ENCODE measurements at places on chromosomes 5 and 9.
A peak's percentile ranks its signal among the peaks of the same experiment; 100 is the strongest.

GRCh38 chr5:167916261-167916691, 375.2 kb upstream of the WWC1 start:
- no peak for DNase-seq

GRCh38 chr9:87569518-87569917, 71.9 kb downstream of the DAPK1 start:
- DNase-seq, result no peak

DNA sequence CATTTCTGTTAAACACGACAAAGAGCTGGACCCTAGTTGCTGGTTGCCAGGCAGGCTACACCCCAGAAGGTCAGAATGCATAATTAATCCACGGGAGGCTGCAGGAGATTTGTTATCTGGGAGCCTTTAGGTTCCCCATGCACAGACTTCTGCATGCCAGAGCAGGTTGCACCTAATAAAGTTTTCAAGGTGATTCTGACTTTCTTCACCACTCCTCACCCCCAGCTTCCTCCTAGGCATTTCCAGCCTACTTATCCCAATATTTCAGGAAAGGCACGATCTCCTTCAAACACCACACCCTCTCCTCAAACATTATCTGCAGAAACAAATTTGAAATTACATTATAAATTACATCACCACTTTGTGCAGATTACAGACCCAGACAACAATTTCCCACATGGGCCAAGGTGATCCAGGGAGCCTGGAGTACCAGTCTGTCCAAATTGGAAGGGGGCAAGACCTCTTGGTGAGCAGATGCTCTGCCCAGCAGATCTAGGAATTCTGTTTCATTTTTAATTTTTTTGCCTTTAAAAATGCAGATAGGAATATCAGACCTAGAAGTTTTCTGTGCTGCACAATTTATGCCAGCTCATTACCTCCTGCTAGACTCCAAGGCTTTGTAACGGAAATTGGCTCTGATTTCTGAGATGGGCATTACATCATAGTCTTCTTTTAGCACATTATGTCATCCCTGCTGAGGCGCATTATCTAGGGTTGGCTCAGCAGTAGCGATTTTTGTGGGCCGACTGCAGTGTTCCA, 363.4 kb upstream of the SLC30A5 start:
- DNase-seq, result no peak

DNA sequence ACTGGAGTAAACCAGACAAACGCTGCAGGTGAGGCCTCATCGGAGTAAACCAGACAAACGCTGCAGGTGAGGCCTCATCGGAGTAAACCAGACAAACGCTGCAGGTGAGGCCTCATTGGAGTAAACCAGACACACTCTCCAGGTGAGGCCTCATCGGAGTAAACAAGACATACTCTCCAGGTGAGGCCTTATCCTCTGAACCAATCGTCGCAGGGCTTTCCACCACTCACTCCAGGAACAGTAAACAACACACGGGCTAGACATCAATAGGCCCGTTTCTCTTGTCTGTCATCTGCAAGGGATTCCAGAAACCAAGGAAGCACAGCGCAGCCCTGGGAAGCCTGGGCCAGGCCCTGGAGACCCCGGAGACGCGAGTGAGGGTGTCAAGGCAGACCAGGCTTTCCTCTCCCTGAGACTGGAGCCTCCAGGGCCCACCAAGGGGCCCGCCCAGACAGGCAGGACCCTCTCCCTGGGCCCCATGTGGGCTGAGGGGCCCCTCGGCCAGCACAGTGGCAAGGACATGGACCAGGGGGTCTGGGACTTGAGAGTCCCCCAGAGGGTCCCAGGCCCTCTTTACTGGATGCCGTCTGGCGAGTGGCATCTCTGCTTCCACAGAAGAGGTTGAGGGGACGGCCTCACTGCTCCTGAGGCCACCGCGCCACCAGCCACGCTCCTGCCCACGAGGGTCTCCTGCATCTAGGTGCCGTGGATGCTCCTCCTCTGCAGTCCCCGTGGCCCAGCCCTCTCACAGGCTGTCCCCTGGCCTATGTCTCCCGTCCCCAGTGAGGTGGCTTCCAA, 26.4 kb upstream of the NSMF start:
- no peak for DNase-seq

GRCh38 chr5:131441184-131441583, 177.3 kb downstream of the CDC42SE2 start:
- no peak for DNase-seq

DNA sequence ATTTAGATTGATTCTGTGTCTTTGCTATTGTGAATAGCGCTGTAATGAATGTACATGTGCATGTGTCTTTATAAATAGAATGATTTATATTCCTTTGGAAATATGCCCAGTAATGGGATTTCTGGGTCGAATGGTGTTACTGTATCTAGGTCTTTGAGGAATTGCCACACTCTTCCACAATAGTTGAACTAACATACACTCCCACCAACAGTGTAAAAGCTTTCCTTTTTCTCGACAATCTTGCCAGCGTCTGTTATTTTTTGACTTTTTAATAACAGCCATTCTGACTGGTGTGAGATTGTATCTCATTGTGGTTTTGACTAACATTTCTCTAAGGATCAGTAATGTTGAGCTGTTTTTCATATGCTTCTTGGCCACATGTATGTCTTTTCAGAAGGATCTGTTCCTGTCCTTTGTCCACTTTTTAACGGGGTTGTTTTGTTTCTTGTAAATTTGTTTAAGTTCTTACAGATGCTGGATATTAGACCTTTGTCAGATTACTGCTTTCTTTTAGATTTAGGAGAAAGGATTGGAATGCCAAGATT, 125.0 kb upstream of the NR5A1 start:
- no peak for DNase-seq

- peak; percentile 24 for DNase-seq
These were observed 268.2 kb downstream of the MAST4 start for GRCh38 chr5:66864240-66864884.

GRCh38 chr5:75367401-75367800, 30.4 kb downstream of the HMGCR start:
- no peak for DNase-seq

- no peak for DNase-seq
These were observed at the start of gene PLPPR1 for GRCh38 chr9:101028346-101029314. Gene PLPPR1, plus strand, starts transcription at chr9:101028727.

DNA sequence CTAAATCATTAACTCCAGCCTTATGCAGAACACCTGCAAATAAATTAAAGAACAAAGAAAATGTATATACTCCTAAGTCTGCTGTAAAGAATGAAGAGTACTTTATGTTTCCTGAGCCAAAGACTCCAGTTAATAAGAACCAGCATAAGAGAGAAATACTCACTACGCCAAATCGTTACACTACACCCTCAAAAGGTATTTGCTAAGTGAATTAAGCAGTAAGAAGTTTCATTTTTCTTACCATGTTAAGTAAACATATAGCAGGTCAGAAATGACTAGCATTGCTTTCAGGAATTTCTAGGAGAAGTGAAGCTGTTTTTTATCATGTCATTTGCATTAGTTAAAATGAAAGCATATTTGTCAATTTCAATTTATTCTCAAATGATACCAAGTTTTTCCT, 92.7 kb downstream of the MELK start:
- DNase-seq, result no peak

DNA sequence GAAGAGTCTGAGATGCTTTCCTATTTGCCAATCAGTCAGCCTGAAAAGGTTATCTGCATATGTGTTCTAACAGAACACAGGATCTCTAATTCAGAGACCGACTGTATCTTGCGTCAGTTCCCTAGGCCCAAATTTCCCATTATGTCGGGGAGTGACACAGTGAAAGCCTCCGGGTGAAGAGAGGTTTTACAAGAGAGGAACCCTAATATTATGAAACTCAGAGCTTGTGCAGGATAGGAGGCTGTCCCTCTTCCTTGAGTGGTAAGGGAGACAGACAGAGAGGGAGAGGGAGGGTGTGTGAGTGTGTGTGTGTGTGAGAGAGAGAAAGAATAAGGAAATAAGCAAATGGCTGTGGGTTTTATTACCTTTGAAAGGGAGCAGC, 1.9 kb downstream of the CD14 start:
- no peak for DNase-seq

GRCh38 chr5:169880012-169880663, 100.2 kb downstream of the INSYN2B start:
- DNase-seq, result no peak

GRCh38 chr9:134365791-134366222, 39.6 kb downstream of the RXRA start:
- DNase-seq, result no peak

- DNase-seq, result no peak
These were observed 182.1 kb downstream of the SNCAIP start for GRCh38 chr5:122494109-122494508.

DNA sequence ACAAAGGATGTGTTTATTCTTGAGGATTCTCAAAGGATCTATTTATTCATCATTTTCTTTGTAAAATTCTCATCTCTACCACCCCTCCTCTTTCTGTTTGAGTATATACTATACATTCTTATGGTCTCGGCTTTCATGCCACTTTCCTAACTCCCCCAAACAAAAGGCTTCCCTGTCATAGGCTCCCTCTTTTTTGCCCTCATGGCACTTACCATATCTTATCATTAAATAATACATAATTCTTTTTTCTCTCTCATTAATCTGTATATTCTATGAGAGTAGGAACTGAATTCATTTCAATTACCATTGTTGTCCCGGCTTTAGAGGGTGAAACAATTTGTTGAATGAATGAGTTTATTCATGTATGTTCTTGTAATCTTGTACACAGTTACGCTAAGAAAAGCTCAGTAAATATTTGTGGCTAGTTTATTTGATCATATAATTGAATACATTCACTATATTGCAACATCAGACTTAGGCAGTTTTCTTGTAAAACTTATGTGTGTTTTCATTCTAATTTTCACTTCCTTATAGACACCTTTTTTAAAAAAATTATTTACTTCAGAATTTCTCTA, 254.6 kb downstream of the EDIL3 start:
- no peak for DNase-seq

DNA sequence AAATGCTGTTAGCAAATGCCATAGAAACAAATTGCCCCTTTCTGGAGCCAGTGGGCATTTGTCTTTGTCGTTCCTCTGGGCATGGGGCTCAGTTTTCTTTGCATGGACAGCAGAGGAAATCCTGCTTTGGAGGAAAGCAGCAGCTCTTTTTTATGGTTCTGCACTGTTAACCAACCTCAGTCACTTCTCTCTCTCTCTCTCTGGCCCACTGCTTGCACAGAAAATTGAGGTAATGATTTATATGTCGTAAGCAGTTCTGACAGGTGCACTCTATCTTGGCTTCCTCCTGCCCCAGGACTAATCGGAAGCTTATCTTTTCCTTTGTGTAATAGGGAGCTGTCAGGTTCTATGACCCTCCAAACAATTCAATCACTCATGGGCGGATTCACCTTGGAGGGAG, 159.6 kb upstream of the GPR151 start:
- DNase-seq, result no peak

GRCh38 chr9:125959951-125960619, 212.9 kb downstream of the PBX3 start:
- no peak for DNase-seq

- no peak for DNase-seq
These were observed 103.5 kb downstream of the DAPK1 start for GRCh38 chr9:87601176-87601575.
